ENCODE measurements at places on chromosomes 6 and 20.

DNA sequence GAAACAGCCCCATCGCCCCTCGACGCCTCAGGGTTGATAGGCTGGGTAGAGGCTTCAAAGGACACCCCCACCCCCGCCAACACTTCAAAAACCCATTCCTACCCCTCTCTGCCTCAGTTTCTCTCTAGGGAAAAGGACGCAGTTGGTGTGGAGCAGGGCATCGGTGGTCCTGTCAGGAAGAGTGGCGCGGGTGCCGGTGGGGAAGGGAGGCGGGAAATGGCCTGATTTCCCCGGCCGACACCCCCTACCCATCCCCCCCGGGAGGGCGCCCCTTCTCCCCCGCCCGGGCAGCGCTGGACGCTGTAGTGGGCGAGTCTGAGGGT is 367 bp downstream of the NRSN2 start:
- DNase-seq, result no peak

DNA sequence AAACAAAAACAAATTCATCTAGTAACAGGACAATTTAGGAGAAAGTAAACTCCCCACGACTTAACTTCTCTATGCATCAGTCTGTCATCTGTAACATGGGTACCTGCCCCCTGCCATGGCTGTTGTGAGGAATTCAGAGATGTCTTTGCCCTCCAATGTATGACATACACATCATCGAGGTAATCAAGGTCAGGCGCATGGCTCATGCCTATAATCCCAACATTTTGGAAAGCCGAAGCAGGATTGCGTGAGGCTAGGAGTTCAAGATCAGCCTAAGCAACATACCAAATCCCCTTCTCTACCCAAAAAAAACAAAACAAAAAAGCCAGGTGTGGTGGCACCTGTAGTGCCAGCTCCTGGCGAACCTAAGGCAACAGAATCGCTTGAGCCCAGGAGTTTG is 9.0 kb downstream of the EEF1A1 start:
- DNase-seq, result no peak

GRCh38 chr6:145562771-145563615 is 172.3 kb downstream of the EPM2A start:
- DNase-seq, result no peak

DNA sequence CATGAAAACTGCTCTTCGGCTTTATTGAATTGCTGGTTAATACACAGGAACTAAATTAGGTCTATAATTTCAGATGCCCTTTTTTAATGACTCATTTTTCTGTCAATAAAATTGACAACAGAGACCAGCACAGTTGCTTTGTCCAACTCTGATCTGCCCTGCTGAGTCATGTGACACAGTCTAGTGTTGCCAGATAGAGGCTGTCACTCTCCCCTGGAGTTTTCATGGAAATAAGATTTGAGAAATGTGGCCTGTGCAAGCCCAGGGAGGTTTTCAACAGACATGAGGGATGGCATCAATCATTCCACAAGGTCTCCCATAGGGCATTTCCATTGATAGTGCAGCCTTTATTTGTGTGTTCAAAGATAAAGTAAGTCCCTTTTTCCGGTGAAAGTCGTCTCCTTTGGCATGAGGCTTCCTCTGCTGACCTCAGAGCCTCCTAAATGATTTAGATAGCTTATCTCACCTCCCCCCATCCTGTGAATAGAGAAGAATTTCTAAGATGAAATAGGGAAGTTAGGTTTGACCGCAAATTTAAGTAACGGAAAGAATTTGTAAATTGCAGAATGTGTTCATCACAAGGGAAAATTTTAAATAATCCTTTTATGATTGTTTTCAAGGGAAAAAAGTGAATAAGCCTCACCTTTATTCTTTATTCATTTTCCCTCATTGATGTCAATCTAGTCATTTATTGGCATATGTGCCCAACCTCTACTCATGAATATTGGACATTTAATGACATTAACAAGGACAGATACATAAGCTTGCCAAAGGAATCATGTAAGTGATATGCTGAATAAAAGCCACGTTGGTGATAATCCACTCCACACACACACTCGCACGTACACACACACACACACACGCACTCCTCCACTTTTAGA is 277.7 kb downstream of the ADGB start:
- DNase-seq, result no peak

DNA sequence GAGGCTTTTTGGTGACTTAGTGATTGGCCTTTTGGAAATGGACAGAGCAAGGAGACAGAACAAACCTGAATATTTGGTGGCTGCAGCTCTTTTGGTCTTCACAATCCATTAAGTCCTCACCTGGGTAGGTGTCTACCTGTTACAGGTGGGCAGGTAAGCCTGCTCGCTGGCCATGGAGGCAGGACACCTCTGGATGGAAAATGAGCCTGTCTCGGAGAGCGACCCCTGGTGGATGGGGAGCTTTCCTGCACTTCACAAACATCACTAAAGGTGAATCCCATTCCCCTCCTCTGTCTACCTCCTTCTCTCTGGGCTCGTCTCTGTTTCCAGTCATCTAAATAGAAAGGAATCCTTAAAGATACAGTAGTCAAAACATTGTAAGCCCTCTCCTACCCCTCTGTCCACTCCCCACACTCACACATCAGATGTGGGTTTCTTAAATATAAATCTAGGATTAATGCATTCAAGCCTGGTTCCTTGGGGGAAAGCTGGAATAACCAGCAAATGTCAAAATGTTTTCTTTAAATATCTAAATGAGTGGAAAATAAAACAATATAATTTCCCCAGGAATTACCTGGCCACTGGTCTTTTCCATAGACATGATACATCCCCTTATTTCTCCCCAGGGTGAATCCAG is 304.9 kb downstream of the CDH26 start:
- DNase-seq, result no peak

DNA sequence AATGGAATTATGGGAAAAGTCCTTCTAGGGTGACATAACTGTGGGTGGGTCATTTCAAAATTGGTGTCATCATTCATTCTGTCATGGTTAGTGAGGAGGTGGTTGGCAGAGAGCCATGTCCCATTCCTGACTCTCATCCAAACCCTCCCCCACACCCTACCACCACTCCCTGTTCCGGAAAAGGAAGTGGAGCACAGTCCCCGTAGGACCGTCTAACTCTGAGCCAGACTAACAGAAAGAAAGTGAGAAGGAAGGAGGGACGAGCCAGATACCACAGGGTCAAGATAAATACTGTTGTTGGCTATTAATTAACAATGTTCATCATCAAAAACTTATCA is 4.8 kb downstream of the TRIM10 start:
- DNase-seq, result no peak

GRCh38 chr20:55893031-55893430 is 112.3 kb downstream of the CBLN4 start:
- DNase-seq, result no peak

- no peak for DNase-seq
Measured at GRCh38 chr6:441126-441920, 49.8 kb downstream of the IRF4 start.

DNA sequence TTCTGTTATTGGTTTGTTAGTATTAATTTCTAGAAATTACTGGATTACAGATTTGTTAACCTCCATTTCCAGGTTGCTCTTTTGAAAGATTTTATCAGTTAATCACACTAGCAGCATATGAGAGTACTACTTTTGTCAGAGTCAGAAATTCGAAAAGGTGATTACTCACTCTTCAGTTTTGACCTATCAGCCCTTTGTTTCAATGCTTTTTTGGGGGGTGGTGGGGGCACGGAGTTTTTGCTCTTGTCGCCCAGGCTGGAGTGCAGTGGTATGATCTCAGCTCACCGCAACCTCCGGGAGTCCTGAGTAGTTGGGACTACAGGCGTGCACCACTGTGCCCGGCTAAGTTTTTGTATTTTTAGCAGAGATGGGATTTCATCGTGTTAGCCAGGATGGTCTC is 149.2 kb downstream of the JARID2 start:
- no peak for DNase-seq
